Tibial nerve (tissue), 4 donors: ENCODE measurements at places on chromosomes 6 and 20. TPM values are rescaled to one million over a fixed set of nuclear protein-coding genes. Genes with fewer than 3 reads are reported as not detected.

- no peak for DNase-seq
These were observed 9.7 kb downstream of the RPS6KA2 start for GRCh38 chr6:166617359-166617758.

DNA sequence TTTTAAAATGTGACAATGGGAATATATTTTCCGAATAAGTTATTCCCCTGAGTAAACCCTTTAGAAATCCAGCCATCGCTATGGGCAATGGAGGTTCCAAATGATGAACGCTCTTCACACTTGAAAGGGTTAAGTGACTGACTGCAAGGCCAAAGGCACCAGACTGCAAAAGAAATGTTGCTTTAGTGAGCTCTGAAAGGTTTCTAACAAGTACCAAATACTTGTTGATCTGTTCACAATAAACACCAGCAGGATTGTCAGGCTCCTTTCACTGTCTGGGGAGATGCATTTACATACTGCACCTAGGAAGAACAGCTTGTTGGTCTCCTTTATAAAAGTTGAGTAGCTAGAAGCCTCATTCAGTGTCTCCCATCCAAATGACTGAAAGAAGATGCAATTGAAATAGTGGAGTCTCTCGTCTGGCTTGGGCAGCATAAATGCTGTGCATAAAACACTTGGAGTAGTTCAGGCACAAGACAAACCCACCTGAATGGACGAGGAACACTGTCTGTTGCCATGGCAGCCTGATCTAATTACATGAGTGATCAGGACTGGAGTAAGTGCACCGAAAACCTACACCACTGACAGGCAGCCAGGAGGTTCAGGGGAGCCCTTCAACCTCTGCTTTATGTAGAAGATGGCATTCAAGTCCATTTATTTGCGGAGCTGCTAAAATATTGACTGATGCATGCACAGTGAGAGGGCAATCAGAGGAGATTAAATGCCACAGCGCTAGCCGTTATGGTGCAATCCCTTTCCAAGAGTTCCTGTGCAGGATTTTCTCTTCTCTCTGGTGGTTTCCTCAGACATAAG lies 2.9 kb downstream of the ATXN1 start:
- DNase-seq = no peak

DNA sequence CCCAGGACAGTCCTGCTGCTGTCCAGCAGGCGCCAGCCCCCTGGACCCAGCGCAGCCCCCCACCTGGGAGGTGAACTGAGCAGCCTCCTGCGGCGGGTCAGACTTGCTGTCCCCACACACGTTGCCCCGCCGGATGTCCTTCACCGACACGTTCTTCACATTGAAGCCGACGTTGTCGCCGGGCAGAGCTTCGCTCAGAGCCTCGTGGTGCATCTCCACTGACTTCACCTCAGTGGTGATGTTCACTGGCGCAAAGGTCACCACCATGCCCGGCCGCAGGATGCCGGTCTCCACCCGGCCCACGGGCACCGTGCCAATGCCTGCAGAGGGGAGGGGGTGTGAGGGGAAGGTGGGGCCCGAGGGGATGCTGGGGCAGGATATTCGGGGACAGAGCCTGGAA lies 8.5 kb downstream of the EEF1A2 start:
- no peak for DNase-seq

DNA sequence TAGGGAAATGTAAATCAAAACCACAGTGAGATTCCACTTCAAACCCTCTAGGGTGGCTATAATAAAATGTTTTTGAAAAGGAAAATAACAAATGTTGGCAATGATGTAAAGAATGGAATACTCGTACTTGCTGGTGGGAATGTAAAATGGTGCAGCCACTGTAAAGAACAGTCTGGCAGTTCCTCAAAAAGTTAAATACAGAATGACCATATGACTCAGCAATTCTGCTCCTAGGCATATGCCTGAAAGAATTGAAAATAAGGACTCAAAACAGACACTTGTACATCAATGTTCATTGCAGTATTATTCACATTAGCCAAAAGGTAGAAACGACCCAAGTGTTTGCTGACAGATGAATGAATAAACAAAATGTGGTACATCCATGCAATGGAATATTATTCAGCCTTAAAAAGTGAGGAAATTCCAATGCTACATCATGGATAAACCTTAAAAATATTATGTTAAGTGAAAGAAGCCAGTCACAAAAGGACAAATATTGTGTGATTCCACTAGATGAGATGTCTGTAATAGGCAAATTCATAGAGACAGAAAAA lies 10.2 kb upstream of the RNF114 start:
- no peak for DNase-seq

GRCh38 chr6:35583893-35584688 lies 71.4 kb upstream of the TULP1 start:
- DNase-seq = peak; percentile 77

- no peak for DNase-seq
These were observed 31.4 kb upstream of the TMEM30A start for GRCh38 chr6:75315978-75316377.

DNA sequence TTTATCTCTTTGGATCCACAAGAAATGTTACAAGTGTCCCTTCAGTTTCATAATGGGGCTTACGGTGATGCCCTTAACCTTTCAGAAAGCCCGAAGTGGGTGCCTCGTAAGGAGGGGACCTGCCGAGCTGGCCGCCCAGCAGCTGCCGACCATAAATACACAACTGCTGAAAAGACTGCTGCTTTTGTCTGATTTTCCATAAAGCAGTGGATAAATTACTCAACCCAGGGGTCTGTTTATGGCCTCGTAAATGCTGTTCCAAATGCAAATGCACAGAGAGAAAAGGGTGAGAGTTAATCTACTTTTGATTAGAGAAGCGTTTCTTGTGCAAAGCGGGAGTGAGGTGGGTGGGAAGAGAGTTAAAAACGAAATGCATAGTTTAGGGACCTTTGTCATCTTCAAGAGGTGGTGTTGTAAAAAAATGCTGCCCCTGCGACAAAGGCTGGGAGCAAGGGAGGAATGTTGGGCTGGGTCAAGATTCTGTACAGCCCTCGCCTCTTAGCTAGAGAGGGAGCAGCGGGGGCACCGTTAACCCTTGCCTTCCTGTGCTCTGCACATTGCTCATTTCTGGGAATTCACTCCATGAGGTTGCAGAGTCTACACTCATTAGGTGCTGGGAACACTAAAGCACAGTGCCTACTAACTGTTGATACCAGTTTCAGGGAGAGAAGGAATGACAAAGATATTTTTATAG lies 112.0 kb upstream of the MTHFD1L start:
- DNase-seq = no peak

- DNase-seq = peak; percentile 32
These were observed 178.5 kb downstream of the ARID1B start for GRCh38 chr6:156955494-156956183.

Gene SLC22A2
- total RNA-seq = not detected

Gene MPIG6B
- total RNA-seq = not detected

Gene RAET1E
- total RNA-seq = 0.44 TPM

Gene SIM1
- not detected for total RNA-seq
